ENCODE measurements at places on chromosomes 7 and 10.

DNA sequence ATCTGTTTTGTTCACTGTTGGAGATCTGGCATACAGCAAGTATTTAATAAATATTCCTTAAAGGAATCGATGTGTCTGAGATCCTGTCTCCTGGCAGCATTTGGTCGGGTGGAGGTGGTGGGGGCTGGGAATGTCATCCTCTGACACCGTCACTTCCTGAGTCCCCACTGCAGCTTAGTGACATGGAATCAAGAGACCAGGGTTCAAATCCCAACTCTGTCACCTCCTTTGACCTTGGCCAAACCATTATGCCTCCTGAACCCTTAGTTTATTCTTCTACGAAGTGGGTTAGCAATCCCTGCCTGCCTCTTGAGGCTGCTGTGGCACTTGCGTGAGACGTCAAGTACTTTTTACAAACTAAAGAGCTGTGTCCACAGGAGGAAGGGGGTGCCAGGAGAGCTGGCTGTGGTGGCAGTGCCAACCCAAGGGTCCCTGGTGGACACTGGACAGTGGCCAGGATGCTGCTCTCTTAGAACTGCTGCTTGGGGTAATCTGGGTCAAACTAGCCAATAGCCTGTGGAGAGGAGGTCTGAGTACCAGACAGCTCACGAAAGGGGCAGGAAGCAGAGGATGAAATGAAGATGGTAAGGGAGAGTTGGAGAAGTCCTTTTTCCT is 8.0 kb upstream of the ZMIZ1 start:
- no peak for DNase-seq

DNA sequence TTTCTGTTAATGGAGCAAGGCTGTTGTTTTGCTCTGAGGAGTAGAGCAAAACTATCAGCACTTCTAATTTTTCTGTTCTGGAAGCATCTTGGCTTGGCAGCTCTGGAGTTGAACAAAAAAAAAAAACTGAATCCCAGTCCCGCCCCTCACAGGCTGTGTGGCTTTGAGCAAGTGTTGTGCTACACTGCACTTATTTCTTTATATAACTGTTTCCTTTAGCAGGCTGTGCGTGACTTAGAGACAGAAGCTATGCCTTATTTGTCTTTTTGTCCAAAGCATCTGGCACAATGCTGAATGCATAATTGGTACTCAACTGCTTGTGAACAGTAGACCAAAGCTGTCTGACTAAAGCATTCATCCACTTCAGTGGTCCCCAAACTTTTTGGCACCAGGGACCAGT is 96.1 kb downstream of the AMPH start:
- no peak for DNase-seq

GRCh38 chr10:132390170-132390920 is 6.7 kb upstream of the PWWP2B start:
- no peak for DNase-seq

DNA sequence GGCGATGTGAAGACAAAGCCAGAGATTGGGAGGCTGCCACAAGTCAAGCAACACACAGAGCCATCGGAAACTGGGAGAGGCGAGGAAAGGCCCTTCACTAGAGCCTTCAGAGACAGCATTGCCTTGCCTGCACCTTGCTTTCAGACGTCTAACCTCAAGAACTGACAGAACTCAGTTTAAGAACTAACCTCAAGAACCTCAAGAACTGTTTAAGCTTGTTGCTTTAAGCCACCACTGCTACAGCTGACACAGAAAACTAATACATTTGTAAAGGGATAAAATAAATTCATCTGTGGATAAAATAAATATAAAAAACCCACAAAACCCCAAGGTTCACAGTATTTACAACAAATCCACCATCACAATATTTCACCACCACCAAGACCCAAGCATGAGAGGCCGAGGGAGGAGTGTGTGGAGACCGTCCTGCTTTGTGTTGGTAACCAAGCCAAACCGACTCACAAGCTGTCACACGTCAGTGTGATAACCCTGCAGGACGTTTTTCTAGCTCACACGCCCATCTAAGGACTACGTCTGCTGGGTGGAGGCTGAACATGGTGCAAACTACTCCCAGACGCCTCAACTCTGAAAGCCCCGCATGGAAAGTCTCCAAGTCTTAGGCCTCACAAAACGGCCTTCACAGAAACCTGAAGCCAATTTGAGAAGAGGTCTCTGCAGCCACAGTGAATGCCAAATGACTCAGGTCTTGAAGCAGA is 116.8 kb downstream of the ABLIM1 start:
- DNase-seq: no peak

GRCh38 chr7:45715471-45716352 is 141.5 kb downstream of the ADCY1 start:
- no peak for DNase-seq

DNA sequence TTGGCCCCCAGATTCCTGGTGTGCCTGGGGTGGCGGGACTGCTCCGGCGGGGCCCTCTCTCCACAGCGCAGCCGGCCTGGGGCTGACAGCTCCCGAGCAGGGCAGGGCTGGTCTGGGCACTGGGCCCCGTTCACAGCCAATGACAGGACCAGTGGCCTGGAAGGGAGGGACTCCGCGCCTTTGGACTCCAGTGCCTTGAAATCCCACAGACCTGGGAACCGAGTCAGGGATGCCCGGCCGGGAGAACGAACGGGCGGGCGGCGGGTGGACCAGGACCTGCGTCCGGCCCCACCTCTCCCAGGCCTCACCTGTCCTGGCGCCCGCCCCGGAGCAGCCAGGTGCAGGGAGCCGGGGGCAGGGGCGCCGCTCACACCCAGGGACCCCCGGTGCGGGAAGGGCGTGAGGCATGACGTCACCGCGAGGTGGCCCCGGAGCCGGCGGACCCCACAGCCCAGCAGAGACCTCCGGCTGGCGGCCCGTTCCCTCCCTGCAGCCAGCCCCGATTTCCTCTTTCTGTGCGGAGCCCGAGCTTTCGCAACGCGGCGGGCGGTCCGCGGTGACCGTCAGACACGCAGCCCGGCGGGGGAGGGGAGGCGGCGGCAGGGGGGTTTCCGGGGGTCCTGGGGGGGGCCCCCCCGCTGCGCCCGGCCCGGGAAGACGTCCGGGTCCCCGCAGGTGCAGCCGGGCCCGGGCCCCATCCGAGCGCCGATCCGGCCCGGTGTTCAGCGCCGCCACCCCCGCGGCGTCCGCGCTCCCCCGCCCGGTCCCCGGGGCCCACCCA is 743 bp downstream of the ADAP1 start:
- DNase-seq: no peak

- DNase-seq: no peak
Observed at GRCh38 chr7:70588191-70588921, 543.6 kb upstream of the GALNT17 start.

- no peak for DNase-seq
Observed at GRCh38 chr7:83866582-83866981, 217.6 kb upstream of the SEMA3E start.

DNA sequence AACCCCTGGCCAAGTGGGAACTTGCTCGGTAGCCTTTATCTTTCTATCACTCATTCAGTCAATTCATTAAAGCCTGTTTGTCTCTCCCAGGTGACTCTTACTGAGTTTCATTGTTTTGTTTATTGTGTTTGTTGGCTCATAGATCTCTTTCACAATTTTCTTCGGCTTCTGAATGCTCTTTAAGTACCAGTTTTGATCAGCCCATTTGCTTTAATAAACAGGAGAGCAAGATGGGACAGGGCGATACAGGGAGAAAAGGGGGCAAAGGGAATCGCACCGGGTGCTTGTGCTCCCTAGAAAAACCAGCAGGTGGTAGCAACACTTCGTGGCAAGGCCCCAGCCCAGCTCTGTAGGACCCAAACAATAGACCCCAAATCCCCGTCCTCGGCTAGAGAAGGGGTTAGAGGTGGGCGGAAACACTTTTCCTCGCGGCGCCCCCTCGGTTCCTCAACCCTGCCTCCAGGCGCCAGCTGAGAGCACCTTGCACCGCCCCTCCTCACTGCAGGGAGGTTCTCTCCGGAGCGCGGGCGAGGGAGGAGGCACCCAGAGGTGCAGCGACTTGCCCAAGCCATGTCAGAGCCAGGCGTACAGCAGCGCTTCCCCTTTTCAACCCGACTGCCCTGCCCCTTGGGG is 1.0 kb upstream of the EPHB6 start:
- peak; percentile 77 for DNase-seq

GRCh38 chr7:108181073-108181985 is 51.2 kb upstream of the LAMB4 start:
- peak; percentile 56 for DNase-seq

GRCh38 chr10:117540640-117541404 is 1.7 kb upstream of the EMX2 start:
- DNase-seq: no peak

DNA sequence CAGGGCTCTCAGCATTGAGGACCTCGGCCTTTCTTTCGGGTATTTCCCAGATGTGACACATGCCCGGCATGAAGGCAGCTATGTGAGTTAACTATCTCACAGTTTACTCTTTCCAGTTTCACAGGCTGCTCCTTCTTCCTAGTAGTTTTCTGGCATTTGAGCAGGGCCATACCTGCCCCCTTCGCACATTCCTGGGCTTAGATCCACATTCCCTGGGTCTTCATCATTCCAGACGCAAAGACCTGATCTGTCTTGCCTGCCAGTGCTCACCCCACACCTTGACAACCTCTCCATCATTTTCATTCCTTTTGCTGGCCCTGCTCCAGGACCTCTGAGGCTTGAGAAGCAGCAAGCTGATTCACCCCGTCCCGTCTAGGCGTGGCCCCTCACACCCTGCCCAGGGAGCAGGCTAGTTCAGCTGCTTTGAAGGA is 227.5 kb downstream of the WDR11 start:
- DNase-seq: peak; percentile 83

DNA sequence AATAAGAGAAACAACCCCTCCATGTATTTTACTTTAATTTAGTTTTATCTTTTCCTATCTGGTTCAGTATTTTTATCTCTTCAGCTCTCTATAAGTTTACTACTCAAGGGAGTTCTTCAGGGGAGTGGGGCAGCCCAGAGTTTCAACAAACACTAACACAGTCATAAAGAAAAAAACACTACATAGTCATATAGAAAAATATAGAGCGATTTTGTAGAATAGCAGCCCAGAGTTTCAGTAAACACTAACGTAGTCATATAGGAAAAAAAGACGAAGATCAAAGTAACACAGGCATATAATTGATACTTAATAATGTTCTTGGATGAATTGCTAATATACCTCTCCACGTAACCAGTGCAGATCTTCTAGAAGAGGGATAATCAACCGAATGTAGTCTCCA is 54.7 kb downstream of the PON1 start:
- DNase-seq: no peak

DNA sequence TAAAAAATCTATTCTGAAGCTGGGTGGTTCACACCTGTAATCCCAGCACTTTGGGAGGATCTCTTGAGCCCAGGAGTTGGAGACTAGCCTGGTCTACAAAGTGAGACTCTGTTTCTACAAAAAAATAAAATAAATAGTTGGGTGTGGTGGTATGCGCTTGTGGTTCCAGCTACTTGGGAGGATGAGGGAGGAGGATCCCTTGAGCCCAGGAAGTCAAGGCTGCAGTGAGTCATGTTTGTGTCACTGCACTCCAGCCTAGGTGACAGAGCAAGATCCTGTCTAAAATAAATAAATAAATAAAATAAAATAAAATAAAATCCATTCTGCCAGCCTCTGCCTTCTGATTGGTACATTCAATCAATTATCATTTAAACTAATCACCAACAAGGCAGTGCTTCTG is 17.5 kb downstream of the ZNF33A start:
- DNase-seq: no peak

DNA sequence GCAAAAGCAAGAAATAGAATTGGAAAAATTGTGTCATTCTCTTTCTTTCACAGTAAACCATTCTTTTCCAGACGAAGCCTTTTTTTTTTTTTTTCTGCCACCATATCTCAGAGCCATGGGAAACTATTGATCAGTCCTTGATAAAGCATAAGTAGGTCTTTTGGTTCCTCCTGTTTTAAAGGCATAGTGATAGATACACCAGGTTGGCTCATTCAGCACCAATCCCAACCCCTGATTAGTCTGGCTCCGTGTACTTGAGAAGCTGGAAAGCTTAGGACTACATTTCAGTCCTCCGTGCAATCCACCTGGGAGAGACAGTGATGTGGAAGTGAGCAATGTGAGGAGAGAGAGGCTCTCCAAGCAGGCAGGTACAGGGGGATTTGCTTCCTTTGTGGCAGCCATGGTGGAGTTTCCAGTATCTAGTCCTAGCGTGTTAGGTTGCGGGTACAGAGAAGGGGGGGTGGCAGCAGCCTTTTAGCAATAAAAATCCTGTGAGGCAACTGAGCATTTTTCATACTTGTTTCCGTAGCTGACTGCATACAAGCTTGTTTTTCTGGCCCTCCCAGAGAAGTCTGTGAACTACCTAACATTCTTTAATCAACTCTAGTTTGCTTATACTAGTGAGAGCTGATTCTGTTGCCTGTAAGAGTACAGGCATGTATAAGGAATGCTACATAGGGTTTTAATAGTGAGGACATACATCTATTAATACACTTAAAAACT is 127.4 kb upstream of the CTTNBP2 start:
- DNase-seq: no peak

DNA sequence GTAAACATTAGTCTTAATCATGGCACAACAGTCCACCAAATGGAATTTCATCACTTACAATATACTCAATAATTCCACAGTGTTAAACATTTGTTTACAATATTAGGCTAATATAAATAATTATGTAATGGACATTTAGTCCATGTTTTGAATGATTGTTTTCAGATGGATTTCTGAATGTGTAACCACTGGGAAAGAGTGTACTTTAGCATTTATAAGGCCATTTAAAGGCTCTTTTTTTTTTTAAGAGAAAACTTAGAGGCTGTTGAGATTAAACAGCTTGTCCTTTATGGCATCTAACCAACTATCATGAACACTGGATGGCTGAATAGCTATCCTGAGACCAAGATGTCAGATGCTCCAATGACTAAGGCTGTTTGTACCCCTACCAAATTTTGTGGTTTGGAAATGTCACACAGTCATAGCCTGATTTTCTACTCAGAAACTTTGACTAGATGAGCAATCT is 248.3 kb upstream of the GLI3 start:
- DNase-seq: no peak

DNA sequence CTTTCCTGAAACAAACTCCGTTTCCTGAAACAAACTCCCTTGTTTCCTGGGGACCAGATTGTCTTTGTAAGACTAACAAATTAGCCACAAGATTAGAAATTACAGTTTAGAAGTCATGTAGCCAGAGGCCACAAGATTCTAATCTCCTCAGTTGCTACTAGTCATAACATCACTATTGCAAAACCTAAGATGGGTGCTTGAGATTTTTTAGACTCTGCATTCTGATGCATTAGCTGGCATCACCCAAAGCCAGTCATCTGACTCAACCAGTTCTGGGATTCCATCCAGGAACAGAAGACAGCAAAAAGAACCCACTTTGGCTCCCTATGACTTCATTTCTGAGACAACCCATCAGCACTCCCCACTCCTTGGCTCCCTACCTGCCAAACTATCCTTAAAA is 367.9 kb upstream of the MBL2 start:
- DNase-seq: no peak

DNA sequence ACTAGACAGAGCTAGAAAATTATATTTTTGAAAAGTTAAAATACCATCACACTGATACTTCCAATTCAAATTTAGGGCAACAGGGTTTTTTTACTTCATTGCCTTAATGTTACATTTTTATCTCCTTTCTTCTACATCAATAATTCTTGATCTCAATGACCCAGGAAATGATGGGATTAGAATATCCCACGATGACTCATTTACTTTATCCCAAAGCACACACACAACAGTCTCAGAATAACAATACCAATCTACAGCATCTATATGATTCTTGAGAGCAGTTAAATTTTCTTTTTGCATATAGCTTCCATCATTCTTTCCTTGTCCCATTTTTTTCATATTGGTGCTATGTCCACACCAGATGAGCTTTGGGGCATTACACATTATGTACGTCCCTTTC is 98.4 kb upstream of the EEPD1 start:
- DNase-seq: no peak

All from Caki2 (cell line).